ENCODE measurements at places on chromosomes 1 and 21.

GRCh38 chr21:43757601-43758000 lies 18.5 kb downstream of the CSTB start:
- DNase-seq, result no peak

- DNase-seq, result no peak
Observed at GRCh38 chr1:33641104-33641830, 168.8 kb downstream of the ZSCAN20 start.

DNA sequence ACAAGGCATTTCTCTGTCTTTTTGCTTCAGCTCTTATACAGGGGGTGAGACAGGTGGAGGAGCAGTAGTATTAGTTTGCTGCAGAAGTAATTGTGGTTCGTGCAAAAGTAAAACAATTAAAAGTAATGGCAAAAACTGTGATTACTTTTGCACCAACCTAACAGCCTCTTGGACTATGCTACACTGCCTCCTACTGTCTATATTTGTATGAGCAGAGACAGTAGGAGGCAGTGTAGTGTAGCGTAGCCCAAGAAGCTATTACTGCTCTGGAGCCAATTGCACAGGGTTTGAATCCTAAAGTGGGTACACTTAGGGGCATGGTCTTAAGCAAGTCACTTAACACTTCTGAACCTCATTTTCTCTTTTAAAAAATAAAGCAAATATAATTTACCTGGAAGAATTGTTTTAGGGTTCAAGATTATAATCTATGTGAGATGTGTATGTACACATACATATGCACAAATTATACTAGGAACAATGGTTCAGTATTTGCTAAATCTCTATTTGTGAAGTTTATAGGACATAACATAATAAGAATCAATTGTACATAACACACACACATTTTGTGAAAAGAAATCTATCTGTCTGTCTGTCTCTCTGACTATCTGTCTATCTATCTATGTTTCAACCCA lies 103.8 kb downstream of the BRINP3 start:
- DNase-seq, result no peak

- DNase-seq, result no peak
Observed at GRCh38 chr1:1080951-1081310, 6.8 kb upstream of the RNF223 start.

GRCh38 chr1:86965827-86966182 lies 51.4 kb downstream of the HS2ST1 start:
- DNase-seq, result no peak

- DNase-seq, result no peak
Observed at GRCh38 chr1:160834945-160835565, 27.6 kb downstream of the CD244 start.

DNA sequence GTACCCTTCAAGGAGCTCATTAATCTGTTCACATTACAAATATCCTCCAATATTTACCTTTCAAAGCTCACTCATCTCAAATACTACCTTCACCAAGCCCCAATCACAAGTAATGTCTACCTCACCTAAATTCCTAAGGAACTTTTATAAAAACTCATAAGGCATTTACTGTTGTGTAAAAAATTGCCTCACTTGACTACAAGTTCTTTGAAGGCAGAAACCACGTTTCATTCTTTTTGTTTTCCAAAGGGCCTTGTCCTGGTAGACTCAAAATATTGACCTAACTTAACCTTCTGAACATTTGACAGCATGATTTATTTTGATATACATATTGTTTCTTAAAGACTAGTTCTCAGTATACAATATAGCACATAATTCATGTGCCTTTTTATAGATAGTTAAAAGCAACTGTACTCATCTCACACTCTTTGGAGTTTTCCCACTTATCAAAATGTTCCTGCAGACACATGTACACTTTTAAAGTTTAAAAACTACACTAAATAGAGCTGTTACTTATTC lies 2.5 kb downstream of the USP33 start:
- no peak for DNase-seq

- no peak for DNase-seq
Observed at GRCh38 chr1:180239145-180240096, 9.4 kb downstream of the LHX4 start.

DNA sequence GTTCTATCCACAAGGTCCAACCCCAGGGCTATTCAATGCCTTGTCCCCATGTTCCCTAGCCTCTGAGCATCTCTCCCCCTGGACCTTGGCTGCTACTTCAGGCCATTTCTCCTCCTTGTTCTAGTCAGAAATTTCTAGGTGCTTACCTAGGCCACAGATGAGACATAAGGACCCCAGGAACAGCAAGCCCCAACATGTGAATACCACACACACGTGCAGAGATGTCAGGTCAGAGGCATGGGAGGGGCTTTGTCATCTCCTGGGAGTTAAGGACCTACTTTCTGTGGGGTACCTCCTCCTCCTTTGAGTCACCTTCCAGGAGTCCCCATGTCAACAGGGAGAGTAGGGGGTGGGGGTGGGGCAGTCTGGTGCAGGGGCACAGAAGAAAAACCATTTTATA lies 7.1 kb upstream of the RGS16 start:
- DNase-seq, result no peak

- DNase-seq, result no peak
Observed at GRCh38 chr1:224591326-224591725, 24.8 kb upstream of the CNIH3 start.

DNA sequence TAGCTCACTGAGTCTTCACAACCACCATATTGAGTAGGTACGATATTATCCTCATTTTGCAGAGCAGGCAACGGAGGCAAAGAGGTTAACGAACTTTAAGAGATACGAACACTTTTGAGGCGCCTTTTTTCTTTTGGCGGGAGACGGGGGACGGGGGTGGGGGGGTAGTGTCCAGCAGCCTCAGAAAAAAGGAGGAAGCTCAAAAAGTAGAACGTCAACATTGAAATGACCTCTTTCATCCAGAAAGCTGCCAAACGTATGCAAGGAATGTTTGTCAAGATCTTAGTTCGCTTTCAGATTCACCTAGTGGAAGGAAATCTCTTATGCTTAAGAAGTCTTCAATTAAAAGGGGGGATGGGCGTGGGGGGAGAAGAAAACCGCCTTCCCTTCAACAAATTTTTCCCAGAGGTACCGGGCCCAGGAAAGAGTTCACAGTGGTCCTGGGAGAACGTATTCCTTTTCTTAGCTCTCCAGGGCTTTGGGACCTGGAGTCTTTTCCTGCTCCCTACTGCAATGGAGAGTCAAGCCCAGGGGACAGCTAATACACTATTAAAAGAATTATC lies 1.1 kb upstream of the PCAT6 start:
- DNase-seq, result no peak

GRCh38 chr1:54291276-54292001 lies 91.5 kb downstream of the MRPL37 start:
- DNase-seq, result no peak

GRCh38 chr21:41560661-41561158 lies 52.8 kb upstream of the TMPRSS2 start:
- DNase-seq, result no peak

DNA sequence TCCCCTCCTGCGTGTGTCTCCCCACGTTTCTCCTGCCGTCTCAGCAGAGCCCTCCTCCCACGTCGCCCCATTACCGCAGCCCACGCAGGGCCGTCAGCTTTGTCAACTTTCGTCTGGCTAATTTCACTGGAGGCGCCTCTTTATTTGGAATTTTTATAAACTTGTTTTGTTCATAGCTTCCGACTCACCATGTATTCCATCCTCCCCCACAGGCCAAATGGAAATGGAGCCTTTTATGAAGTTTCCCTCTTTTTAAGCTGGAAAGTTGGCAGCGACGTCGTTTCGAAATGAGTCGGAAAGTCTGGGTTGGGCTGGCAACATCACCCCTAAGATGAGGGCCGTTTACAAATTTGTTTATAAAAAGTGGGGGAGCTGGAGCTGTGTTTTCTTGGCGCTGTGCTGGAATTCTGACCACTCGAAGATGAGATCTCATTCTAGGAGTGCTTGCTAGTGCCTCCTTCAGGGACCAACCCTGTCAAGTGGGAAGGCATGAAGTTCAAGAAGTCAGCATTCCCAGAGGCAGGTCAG lies 23.7 kb upstream of the SLC45A1 start:
- DNase-seq, result no peak

DNA sequence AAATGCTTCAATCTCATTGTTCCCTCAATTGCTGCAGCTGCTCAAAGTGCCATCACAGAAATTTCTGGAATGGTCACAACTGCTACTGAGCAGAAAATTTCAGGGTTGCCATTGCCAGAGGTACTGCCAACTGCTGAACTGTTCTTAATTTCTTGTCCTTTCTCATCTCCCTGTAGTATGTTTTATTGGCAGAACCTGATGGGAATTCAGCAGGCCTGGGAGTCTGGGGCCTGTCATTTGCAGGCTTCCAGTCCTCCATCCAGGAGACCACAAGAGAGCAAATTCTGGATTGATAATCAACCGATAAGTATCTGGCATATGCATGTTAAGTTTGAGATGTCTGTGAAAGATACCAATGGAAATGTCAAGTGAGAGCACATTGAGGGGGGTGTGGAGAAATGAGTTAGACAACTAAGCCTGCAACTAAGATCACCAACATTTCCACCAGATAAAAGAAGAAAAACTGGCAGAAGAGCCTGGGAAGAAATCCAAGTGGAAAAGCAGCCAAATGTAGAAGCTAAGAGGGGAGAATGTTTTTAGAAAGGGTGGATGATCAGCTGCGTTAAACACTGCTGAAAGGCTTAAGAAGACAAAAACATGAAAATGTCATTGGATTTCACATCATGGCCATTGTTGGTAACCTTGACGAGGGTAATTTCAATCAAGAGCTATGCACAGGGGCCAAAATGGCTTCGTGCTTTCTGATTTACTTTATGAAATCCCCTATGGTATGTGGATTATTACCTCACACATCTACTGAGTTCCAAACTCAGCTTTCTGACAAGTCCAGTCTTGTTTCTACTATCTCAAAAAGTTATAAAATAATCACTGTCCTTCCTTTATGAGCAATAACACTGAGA lies 648.1 kb downstream of the PLPP3 start:
- DNase-seq, result no peak

- no peak for DNase-seq
Observed at GRCh38 chr1:227459977-227460376, 103.4 kb upstream of the ZNF678 start.

- no peak for DNase-seq
Observed at GRCh38 chr1:236066054-236066453, 1.2 kb upstream of the NID1 start.

DNA sequence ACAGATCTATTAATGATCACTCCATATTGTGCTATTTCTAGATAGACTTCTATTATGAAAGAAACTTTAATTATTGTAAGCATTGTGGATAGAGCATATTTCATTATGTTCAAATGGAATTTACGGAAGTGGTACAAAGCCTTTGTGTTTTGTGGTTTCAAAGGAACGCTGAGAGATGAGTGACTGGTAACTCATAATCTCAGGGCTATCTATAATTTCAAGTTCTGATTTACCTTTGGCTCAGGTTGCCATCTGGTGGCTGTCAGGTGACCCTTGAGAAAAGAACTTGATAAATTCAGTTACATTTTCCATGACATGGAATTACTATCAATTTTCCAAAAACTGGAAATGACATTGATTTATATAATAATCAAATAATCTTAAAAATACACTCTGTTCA lies 12.2 kb downstream of the NTNG1 start:
- no peak for DNase-seq

- DNase-seq, result no peak
Observed at GRCh38 chr1:88983791-88984559, 8.5 kb downstream of the KYAT3 start.

GRCh38 chr1:184028854-184029623 lies 8.5 kb downstream of the COLGALT2 start:
- no peak for DNase-seq

DNA sequence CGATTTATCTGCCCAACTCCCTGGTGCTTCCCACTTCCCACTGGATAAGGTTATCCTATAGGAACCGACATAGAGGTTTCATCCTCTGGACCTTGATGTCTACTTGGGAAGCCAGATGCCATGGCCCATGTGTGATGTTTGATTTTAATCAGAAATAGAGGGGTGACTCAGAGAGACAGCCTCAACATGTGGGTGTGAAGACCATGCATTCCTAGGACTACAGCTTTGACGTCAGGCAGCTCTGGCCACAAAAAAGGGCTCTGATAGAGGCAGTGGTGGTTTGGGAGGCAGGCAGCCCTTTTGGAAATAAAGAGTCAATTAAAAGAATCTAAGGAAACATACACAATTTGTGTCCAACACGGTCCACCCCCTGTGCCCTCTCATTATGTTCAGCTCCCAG lies 5.2 kb upstream of the SH2D2A start:
- DNase-seq, result no peak

DNA sequence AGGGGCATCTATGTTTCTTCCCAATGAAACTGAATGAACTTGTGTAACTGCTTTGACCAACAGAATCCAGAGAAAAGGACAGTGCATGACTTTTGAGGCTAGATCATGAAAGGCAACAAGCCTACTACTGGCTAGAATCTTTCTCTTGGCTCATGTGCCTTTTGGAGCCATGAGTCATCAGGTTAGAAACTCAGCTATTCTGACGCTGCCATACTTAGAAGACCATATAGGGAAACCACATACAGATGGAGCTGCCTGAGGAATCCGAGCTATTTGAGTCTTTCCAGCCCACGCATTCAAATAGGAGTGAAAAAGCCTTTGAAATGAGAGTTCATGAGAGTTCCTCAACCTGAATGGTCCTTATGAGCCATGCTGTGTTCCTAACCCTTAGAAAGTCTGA lies 738.5 kb upstream of the CHRM3 start:
- no peak for DNase-seq

GRCh38 chr1:27577504-27578188 lies 26.3 kb downstream of the AHDC1 start:
- DNase-seq, result no peak

DNA sequence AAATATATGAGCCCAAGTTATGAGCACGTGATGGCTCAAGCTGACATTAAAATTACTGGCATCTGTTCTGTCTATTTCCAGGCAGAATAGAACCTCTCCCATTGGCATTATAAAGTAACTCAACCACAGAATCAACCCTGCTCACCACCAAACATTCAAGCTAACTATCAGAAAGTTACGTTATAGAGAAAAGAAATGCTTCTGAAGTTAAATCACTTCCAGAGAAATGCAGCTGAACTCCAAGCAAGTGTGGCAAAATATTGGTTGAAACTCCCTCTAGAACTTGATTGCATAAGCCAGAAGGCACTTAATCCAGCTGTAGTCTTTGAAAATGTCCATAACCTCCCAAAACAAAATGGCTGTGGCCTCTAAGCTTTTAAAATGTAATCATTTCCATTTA lies 36.2 kb upstream of the UBE2U start:
- DNase-seq, result no peak

DNA sequence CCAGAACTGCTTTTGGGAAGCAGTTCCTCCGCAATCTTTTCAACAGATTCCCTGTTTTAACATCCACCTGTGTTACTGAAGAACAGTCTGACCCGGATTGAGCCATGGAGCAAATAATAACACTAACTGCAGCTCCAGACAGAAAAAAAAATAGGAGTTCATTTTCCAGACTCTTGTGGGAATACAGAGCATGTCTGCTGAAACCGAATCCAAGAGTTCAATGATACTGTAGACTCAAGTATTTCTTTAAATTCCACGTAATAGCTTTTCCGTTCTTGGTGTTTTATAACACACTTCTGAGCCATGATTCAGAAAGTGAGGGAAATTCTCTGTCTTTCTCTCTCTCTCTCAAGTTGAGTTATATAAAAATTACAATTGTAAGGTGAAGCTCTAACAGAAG lies 60.6 kb downstream of the DDAH1 start:
- DNase-seq, result no peak
